ENCODE measurements at places on chromosomes 6 and 20. TPM values are rescaled to one million over a fixed set of nuclear protein-coding genes. Genes with fewer than 3 reads are reported as not detected.

The SYS1 gene
- 32.8 TPM for polyA plus RNA-seq

The TTBK1 gene
- polyA plus RNA-seq, result 29.9 TPM

GRCh38 chr20:5024982-5025381 lies 23.7 kb upstream of the SLC23A2 start:
- no peaks in the 10 kb centered on the region for H3K4me1 ChIP-seq
- no peak overlapping the region for H3K27ac ChIP-seq
- H3K36me3 ChIP-seq, result no peaks in the 10 kb centered on the region
- H3K4me3 ChIP-seq, result no peak overlapping the region

GRCh38 chr6:6925391-6926164 lies 182.2 kb upstream of the RREB1 start:
- no peaks in the 10 kb centered on the region for H3K36me3 ChIP-seq
- no peak for DNase-seq
- no peak overlapping the region for H3K27ac ChIP-seq
- H3K4me3 ChIP-seq, result no peak overlapping the region
- no peaks in the 10 kb centered on the region for H3K27me3 ChIP-seq

GRCh38 chr6:150732765-150733539 lies 132.6 kb upstream of the MTHFD1L start:
- no peak for DNase-seq
- no peak overlapping the region for H3K4me3 ChIP-seq
- no peaks in the 10 kb centered on the region for H3K4me1 ChIP-seq
- peaks cover 5% of the 10 kb centered on the region for H3K36me3 ChIP-seq

The COQ3 gene
- 16.2 TPM for polyA plus RNA-seq
